ENCODE measurements at places on chromosomes 1 and 21.
A peak's percentile ranks its signal among the peaks of the same experiment; 100 is the strongest.

DNA sequence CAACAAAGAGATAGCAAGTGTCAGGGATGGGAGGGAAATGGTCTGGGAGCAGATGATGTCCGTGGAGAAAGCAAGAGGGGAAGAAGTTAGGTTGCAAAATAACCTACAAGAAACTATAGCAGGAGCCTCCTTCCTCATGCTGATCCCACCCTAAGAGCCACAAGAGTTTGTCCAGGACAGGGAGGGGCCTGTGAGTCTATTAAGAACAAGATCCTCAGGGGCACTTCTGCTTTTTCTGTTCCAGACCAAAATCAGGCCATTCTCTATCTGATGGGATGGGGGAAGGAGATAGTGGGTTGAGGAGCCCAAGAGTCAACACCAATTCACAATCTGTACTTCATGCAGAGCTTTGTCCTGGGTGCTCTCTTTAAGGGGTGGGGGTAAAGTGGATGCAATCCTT, 7.7 kb upstream of the ATP1A4 start:
- DNase-seq = no peak

DNA sequence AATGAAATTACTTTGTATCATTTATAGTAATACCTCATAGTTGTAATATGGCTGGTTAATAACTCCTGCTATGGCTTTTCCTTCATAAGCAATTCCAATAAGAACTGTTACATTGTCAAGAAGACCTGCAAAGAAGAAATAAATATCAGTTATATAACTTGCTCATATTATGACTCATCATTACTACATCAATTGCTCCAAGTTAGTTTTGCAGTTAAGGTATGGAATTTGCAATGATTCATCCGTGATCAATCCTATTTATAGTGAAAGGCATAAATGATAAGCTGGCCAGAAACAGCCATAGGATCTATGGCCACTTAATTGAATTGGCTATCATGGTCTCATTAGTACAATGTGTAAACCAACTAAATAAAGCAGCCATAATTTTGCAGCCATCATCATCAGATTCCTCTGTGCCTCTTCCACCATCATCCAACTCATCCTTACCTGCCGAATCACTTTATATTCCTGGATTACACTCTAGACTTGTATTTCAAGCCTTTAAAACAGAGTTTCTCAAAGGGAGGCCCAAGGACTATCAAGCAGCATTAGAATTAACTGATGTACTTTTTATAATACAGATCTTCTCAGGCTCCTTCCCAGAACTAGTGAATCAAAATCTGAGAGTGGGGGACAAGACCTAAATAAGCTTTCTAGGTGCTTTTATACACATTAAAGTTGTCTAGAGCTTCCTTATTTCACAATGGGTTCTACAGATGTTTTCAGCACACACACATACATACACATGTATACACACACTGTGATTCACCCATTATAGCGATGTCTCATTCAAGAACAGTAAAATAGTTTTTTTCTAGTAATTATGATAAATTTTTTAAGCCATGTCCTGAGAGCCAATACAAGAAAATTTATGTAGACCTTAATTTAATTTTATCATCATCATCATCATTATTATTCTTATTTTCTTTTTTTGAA, 21.2 kb upstream of the EPRS1 start:
- DNase-seq = no peak

DNA sequence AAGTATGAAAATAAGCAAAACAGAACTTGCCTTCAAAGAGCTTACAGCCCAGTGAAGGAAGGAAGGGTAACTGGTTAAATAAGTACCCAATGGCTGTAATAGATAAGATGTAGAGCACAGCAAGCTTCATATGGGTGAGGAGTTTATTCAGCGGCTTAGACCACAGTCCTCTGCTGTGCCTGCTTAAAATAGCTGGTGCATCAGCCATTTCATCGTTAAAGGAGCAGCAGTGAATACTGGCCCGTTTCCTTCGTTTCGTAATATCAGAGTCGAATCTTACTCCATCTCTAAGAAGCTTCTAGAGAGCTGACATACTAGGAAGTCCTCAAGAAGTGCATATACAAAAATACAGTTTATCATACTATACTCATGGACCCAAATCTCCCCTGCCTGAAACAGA, 286.5 kb downstream of the NFIA start:
- DNase-seq = no peak

- DNase-seq = peak; percentile 17
Observed at GRCh38 chr1:54356680-54357147, 49.5 kb downstream of the SSBP3 start.

DNA sequence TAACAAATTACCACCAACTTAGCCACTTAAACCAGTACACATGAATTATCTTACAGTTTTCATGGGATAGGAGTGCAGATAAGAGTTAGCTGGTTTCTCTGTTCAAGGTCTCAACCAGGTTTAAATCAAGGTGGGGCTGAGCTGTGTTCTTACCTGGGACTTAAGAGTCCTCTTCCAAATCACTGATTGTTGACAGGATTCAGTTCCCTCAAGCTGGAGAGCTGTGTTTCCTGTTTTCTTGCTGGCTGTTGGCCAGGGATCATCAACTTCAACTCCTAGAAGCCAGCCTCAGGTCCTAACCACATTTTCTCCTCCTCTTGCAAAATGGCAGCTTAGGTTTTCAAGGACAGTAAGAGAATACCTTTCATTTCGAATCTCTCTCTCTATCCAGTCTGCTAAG, 123.8 kb upstream of the CHRM3 start:
- DNase-seq = no peak

GRCh38 chr1:115142616-115143015, 53.3 kb upstream of the TSPAN2 start:
- no peak for DNase-seq

GRCh38 chr21:32719085-32719484, 8.7 kb downstream of the SYNJ1 start:
- no peak for DNase-seq

Measured in activated gamma-delta T cell treated with Interleukin-2 at 50 U/mL for 16 hours (primary cell).